ENCODE measurements at places on chromosomes 12 and 14.

DNA sequence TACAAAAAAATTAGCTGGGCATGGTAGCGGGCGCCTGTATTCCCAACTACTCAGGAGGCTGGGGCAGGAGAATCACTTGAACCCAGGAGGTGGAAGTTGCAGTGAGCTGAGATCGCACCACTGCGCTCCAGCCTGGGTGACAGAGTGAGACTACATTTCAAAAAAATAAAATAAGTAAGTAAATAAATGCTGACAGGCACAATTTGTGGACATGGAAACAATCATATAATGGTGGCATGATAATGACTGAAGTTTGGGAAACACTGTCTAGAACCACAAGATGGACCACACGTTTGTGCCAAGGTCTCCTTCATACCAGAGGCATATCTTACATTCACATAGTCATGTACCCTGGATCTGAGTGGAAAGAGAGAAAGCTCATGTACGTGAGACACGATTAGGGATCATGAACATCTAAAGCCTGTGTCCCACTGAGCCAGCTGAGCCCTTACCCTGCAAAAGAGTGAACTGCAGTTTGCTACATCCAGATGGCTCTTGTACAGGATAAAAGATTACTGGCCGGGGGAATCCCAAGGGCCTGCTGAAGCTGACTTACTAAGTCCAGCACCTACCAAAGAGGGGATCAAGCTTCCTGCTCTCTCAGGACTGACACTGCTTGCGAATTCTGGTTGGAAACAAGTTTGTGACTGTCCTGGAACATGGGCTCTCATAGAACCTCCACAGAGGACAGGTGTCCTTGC, 62.9 kb downstream of the TRAFD1 start:
- no peak for DNase-seq

DNA sequence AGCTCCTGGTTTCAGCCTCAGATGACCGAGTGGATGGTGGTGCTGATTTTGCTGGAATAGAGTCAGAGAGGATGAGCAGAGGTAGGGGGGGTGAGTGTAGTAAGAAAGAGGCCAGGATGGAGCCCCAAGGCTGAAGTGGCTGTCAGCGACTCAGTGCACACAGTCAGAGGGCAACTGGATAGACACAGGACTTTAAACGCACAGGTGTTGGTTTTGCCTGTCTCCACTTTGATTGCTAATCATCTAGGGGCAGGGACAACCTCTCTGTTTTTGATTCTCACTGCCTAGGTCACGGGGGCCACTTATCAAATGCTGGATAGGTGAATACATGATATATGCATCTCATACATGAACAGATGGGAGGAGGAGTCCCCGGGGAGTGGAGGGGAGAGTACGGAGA, 99.5 kb downstream of the EGLN3 start:
- no peak for DNase-seq

GRCh38 chr12:84492351-84492883, 420.2 kb downstream of the SLC6A15 start:
- no peak for DNase-seq

DNA sequence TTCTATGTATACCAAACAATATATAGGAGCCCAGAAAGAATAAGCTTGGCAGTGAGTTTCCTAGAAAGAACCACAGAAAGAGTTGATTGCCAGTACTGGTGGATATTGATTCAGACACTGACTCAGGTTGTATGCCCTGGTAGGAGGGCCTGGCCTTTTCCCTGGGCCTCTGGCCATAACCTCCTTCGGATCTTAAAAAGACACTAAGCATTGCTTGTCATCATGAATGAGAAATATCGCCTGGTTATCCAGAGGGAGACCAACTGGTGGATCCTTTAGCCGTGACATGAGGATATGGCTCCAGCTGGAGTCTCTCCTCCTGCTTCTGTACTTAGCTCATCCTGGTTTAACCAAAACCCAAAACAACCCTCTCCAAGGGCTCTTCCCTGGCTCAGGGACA, 231.5 kb downstream of the MSRB3 start:
- DNase-seq: no peak

DNA sequence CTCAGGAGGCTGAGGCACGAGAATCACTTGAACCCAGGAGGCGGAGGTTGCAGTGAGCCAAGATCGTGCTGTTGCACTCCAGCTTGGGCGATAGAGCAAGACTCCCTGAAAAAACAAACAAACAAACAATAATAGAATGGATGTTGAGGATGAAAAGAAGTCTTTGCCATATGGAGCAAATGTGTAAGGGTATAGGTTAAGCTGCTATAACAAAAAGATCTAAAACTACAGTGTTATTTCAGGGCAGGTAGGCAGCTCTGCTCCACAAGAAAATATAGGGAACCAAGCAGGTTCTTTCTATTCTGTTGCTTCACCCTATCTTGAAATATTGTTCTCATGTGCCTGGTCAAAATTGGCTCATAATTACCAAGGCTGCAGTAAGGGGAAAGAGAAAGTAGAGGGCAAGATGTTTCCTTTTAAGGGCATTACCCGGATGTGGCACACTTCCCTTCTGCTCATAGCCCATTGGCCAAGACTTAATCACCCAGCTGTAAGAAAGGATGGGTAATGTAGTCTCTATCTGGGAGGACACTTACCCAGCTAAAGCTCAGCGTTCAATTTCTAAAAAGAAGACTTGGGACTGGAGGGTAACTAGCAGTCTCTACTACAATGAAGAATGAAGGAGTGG, 23.5 kb downstream of the SDSL start:
- no peak for DNase-seq

GRCh38 chr14:79093531-79093930, 923.4 kb downstream of the NRXN3 start:
- no peak for DNase-seq

- no peak for DNase-seq
Measured at GRCh38 chr14:53874704-53875103, 81.9 kb downstream of the BMP4 start.

GRCh38 chr12:15534874-15535273, 212.6 kb downstream of the PTPRO start:
- DNase-seq: no peak

DNA sequence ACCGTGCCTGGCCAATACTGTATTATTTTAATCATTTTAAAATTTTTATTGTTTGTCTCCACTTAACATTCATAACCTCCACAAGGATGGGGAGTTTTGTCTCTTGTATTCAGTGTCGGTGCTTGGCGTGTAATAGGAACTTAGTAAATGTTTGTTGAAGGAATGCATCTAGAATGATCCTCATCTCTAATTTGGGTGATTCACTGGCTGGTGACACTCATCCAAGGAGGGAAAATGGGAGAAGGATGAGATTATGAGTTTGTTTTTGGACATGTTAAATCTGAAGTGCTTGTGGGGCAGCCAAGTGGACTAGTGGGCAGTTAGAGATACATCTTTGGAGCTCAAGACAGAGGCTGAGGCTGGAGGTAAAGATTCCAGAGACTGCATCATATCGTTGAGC, 5.1 kb downstream of the KLC1 start:
- no peak for DNase-seq

DNA sequence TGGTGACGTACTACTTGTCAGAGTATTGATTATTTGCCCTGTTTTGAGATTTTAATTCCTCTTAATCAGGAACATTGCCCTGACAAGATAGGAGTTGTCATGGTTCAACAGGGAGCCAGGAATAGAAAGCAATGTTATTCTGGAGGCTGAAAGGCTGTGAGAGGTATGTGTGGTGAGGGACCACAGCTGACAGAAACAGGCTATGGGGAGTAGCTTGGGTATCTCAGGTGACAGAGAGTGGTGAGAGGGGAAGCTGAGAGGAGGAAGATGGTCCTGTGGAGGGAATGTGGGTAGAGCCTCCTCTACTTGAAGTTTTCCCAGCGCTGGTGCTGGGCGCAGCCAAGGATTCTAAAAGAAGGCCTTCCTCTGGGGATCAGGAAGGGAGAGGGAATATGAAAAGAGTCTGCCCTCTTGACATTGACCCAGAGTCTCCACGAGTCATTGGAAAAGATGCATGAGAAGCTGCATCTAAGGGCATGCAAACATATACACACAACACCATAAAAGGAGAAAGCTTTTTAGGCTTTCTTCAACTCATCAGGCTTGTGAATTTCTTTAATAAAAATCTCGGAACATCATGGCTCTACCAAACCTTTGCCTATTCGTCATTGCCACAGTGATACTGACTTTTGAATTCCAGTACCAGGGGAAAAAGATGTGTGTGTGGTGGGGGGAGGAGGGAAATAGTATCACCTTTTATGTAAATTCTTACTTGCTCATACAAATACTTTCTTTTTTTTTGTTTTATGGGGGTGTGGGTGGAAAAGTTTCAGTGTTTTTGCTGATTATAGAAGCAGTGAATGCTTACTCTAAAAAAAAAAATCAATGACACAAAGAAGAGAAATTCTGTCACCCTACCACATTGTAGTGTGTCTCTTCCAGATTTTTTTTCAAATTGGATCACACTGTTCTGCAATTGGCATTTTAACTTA, 39.9 kb upstream of the DHRS7 start:
- no peak for DNase-seq

DNA sequence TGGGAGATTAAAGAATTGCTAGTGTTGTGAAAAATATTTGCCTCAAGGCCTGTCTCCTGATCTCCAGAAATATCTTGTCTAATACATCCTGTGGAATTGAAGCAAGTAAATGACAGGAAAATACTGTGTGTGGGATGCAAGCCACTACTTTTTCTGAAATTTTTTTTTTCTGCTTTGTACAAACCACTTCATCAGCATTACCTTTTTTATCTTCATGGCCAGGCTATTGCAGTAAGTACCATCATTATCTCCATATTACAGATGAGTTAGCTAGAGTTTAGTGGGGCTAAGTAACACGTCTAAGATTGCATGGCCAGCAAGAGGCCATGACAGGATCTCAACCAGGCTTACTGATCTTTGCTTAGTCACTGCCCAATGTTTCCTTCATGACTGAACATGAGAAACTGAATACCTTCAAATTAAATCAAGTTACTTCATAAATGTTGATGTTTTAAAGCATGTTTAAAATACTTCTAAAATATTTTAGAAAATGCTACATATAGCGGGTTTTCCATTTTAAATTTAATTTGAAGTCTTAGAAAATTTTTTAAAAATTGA, 273.7 kb downstream of the SLC6A15 start:
- DNase-seq: no peak

DNA sequence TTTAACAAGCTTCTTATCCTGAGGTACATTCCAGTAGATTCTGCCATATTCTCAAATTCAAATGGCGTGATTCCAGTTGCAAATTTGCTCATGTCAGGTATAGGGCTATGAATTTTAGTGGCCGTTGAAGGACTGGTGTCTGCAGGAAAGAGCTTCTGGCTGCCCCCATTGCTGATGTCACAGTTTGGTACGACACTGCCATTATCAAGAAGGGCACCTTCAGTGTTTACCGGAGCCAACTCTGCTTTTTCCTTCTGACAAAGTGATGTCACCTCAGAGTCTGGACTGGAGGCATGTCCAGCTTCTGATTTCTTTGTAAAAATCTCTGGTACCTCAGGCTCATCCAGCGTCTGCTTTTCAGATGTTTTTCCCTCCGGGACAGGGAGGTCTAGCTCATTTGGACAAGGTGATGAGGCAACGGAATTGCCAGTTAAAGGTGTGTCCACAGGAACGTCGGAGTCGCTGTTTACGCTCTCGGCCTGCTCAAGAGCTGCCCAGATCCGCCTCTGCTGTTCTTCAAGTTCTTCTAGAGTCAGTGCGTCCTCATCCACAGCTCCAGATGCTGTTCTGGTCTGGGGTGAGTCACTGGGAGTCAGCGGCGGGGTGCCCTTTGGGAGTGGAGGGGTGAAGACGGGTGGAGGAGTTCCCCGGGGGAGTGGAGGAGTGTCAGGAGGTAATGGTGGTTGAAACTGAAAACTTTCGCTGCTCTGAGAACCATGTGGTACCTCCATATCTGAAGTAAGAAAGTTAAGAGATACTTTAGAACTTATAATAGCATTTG, 27.0 kb downstream of the ZCCHC8 start:
- peak; percentile 65 for DNase-seq

GRCh38 chr12:99093166-99093565, 448.1 kb downstream of the APAF1 start:
- no peak for DNase-seq

DNA sequence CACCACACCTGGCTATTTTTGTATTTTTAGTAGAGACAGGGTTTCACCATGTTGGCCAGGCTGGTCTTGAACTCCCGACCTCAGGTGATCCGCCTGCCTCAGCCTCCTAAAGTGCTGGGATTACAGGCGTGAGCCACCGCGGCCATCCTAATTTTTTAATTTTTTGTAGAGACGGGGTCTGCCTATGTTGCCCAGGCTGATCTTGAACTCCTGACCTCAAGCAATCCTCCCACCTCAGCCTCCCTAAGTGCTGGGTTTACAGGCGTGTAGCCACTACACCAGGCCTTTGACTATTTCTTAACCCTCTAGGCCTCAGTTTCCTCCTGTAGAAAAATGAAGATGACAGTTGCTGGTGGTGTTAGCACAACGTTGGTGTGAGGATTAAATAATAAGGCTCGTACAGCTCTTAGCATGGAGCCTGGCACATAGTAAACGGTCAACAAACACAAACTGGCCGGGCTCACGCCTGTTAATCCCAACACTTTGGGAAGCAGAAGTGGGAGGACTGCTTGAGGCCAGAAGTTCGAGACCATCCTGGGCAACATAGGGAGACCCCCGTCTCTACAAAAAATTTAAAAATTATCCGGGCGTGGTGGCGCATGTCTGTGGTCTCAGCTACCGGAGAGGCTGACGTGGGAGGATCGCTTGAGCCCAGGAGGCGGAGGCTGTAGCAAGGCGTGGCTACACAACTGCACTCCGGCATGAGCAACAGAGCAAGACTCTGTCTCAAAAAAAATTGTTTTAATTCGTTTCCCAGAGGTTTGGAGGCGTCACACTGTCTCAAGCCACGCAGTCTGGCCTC, 979 bp downstream of the DDX54 start:
- no peak for DNase-seq

DNA sequence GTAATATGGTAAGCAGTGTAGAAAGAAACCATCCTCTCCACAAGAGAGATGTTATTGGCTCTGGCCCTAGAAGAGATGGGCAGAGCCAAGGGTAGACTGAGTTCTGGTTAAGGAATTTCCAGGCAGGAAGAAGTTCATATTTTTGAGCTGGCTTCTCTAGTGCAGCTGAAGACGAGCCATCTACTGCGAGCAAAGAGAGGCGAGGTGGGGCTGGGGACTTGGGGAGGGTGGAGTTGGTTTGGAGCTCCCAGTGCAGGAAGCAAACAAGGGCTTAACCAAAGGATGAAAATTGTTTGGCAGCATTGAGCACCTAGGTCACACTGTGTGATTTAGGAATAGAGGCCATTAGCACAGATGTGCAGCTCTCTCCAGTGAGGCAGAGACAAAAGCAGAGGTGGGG, 239.6 kb downstream of the ZFP36L1 start:
- DNase-seq: peak; percentile 37

DNA sequence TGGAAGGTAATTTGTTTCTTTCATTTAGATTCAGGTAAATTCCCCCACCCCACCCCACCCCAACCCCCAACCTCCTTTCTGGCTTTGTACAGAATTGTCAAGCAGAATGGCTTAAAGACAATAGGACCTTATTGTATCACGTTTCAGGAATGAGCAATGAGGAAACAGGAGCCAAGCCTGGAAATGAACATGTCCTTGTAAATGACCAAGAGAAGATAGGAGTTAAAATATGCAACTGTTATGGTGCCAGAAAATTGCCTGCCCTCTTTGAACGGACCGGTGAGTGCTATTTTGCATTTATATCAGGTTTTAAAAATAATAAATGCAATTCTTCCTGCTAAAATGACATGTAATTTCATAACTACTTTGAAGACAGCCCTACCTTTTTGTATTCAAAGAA, 141.6 kb upstream of the PELI2 start:
- DNase-seq: no peak

All from activated CD8-positive, alpha-beta memory T cell treated with anti-CD3 and anti-CD28 coated beads for 24 hours (primary cell).